CD4-positive, alpha-beta T cell treated with Interleukin-4 for 1 hour (primary cell): ENCODE measurements at places on chromosomes 2 and 18.

DNA sequence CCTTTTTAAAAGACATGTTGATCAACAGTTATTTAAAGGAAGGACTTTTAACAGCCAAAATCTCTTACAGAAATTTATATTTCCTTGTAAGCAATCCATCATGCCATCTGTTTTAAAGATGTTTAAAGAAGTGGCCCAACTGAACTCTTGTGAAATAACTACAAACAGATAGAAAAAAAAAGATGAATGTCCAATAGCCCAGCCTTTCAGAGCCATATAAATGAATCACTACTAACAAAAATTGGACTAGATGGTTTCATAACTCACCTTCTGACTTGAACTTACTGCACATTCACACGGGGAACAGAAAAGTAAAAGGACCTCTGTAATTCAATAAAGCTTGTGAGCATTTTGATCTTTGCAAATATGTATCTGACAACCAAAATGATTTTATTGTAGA is 319.0 kb upstream of the CHAC2 start:
- DNase-seq, result no peak

DNA sequence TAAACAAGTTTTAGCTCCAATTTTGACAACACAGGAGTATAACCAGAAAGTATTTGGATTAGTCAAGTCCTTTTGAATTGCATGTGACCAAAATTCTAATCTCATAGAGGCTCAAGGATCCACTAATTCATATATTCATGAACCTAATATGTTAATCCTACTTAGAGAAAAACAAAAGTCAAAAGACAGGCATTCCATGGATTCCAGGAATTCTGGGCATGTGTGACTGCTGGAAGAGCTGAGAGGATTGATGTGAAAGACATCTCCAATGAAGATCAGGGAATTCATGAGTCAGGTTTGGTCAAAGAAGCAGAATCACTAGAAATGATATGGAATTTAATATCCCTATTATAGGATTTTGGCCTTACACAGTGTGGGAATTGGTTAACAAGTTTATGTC is 1494.6 kb upstream of the DDX18 start:
- no peak for DNase-seq

DNA sequence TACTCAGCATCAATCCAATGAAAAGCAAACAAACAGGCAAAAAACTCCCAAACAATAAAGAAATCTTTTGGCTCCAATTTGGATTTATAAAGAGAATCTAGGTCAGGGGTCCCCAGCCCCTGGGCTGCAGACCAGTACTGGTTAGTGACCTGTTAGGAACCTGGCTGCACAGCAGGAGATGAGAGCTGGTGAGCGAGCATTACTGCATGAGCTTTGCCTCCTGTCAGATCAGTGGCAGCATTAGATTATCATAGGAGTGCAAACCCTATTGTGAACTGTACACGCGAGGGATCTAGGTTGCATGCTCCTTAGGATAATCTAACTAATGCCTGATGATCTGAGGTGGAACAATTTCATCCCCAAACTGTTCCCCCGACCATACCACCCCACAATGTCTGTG is 102.2 kb downstream of the KIAA1328 start:
- no peak for DNase-seq

- no peak for DNase-seq
Observed at GRCh38 chr2:7906431-7906830, 775.4 kb upstream of the ID2 start.

DNA sequence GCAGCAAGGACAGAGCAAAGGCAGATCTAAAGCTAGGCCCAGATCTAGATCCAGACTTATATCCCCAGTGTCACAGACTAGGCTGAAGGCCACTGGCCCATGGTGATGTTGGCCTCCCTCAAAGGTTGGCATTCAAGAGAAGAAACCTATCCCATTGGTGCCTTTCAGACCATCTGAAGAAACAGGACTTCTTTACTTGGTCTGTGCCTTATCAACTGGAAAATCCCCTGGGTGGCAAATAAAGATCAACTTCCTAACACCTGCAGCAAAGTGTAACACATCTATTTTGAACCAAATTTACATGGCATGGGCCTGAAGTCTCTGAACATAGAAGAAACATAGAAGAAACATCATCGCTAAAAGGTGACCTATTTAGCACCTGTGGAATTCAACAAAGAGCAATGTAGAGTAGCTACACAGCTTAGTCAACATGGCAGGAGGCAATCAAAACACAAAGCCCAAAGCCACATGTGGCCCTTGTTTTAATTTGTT is 35.8 kb downstream of the METTL4 start:
- DNase-seq, result no peak

GRCh38 chr2:226799211-226799975 is at the start of gene IRS1:
IRS1 (minus strand) TSS chr2:226799820; CDS start chr2:226798738, 1,082 bp downstream.
- peak; percentile 51 for DNase-seq

DNA sequence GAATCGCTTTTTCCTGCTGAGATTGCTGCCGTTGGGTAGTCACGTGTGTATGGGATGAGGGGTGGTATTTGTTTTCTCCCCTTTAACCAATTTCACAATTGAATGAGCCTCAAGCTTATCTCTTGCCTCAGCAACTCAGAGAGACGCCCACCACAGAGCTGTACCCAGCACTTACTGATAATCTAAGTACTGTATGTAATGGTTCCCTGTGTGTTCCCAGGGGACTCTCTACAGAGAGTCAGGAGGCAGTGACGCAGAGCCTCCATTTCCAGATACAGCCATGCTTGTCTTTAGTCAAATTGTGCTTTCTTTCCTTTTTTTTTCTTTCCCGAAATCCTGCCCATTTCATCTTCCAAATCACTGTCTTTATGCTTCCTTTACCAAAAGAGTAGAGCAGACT is 1102.1 kb upstream of the KLHL29 start:
- DNase-seq, result no peak

- no peak for DNase-seq
Observed at GRCh38 chr2:182422864-182423263, 4.0 kb downstream of the PDE1A start.

GRCh38 chr2:230691005-230691647 is 21.5 kb upstream of the CAB39 start:
- DNase-seq, result no peak

DNA sequence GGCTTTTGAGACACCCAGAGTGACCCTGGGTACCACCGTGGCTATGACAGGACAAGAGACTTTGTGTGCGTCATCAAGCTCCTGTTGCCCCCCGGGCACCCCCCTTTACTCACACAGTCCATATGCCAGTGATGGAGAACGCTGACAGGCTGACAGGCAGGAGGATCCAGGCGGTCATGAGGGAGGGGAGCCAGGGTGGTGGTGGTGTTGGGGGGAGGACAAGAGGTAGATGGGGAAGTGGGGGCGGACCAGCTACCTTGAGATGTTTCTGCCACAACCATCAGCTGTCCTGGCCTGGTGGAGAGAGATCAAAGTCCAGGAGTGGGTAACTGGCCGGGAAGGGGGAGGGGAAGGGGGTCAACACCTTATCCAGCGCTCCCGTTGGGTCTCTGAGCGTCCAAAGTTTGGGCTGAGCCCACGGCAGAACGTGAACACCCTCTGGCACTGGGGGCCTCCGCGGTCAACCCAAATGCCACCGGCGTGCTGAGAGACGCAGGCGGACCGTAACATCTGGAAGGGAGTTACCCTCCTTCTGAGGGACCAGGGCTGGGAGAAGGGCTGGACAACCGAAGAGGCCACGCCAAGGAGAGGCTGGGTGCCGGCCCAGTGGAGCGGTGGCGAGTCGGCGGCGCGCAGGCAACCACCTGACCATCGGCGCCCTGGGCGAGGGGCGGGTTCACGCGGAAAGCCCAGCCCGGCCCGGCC is 575 bp downstream of the TMEM150A start:
- DNase-seq, result no peak

DNA sequence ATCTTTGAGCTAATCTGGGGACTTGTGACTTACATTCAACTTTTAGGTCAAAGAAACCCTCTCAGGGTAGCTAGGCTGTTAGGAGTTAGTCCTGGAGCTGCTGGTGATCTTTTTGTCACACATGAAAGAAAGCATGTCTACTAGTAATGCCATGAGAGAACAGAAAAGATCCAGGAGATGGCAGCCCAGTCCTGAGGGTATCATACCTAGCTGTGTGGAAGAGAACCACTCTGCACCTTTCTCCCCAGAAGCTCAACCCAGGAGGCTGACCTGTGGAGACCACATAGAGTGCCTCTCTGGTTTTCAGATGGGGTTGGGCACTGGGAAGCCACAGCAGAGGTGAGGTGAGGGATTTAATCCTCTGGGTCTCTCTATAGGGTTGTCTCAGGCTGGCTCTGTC is 460.2 kb upstream of the UBE2E3 start:
- no peak for DNase-seq

- no peak for DNase-seq
Observed at GRCh38 chr2:77512507-77512906, 9.7 kb downstream of the LRRTM4 start.

DNA sequence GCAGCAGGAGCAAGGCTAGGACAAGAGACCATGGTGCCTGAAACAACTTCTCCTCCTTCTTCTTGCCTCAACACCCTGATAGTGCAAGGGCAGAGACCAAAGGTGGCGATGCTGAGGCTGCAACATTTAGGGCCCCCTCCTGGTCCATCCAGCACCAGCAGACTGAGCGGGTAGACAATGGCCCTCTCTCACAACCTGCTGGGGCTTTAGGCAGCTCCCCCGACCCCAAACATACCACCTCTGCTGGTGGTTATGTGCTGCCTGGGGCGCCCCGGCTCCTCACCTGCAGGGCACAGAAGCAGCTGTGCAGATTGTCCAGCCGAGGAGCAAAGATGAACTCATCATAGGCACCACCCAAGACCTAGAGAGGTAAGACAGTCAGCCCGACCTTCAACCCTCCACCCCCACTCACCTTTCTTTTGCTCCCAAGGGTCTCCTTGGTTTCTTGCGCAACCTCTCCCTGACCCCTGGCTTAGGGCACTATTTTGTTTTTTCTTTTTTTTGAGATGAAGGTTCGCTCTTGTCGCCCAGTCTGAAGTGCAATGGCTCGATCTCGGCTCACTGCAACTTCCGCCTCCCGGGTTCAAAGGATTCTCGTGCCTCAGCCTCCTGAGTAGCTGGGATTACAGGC is 3.5 kb downstream of the DNPEP start:
- no peak for DNase-seq

DNA sequence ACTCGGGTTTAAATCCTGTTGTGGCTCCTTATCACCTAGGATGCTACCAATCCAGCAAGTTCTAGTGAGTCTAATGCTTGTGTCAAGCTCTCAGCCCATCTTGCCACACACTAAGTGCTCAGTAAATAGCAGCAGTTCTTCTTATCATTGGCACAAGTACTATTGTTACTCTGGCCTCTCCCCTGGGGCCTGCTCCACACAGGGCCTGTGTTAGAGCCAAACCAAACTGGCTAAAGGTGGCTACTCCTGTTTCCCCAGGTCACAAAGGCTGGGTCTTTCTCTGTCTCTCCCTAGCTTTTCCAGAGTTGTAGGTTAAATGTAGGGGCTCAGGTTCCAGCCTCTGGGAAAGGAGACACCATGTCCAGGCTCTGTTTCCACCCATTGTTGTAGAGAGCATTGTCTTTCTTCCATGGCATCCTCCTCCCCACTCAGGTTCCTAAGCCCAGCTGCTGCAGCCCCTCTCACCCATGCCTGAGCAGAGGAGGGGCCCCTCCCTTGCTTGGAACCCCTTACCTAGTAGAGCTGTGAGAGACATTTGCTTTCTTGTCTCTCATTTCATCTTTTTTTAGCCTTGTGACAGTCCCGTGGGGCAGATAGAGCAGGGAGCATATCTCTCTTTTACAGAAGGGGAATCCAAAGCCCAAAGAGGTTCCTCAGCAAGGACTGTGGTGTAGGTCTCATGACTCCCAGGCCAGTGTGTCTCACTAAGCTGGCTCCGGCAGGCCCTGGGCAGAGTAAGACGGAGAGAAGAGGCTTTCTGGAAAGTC is 56.4 kb upstream of the OTOF start:
- no peak for DNase-seq

GRCh38 chr2:129074298-129074920 is 755.7 kb upstream of the HS6ST1 start:
- DNase-seq, result no peak

GRCh38 chr18:29062921-29063320 is 886.0 kb upstream of the CDH2 start:
- DNase-seq, result no peak

GRCh38 chr2:120762341-120763061 is 26.8 kb downstream of the GLI2 start:
- DNase-seq, result no peak

DNA sequence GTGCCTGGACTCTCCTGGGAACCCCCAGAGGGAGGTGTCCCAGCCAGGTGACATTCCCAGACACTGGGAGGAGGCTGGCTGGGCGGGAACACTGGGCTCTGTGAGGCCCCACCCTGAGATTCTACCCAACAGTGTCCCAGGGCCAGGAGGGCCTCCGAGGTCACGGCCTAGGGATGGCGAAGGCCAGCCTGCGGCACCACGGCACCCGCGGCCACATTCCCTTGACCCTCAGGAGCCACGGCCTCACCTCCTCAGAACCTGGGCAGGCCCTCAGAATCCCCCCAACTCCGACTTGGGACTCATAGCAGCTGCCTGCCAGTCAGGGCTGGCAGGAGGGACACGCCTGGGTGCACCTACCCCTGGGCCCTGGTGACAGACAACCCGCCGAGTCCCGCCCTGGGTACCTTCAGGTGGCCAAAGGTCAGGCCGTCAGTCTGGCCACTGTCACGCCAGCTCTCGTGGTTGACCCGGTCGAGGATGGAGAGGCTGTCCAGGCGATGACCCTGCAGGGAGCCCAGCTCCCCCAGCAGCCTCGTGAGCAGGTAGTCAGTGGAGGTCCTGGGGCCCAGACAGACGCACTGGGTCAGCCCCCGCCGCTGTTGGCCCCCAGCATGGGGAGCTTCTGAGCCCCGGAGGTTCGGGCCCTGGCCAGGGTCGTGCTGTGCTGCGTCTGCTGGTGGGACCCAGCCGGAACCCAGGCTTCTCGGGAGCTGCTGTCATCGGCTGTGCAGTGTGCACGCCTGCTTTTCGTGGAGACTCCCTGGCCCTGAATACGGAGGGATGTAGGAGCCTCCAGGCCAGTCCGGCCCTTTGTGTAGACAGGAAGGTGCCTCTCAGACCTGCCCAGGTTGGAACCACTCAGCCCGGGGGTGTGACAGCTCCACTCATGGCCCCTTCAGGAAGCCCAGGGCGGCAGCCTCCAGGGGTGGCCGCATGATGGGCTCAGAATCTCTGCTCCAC is 6.1 kb downstream of the MAB21L4 start:
- no peak for DNase-seq

- no peak for DNase-seq
Observed at GRCh38 chr18:77057006-77057395, 75.6 kb downstream of the MBP start.

DNA sequence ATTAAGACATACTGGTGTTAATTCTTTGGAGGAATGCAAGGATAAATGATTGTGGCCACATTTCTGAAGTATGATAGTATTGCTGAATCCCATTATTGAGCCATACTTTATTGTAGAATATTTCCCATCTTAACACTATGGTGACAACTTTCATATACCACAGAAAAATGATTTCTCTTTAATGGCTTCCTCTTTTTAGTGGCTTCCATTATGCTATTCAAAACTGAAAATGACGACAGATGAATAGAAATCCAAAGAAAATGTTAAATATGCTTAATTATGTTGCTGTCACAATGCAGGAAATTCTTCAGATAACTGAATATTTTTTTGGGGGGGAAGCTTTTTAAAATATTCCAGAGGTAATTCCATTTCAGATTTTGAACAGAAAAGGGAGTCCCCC is 88.9 kb upstream of the TMEM200C start:
- DNase-seq, result no peak
